ENCODE measurements at places on chromosomes 4 and X. TPM values are rescaled to one million over a fixed set of nuclear protein-coding genes. Genes with fewer than 3 reads are reported as not detected.

- no peak overlapping the region for H3K27ac ChIP-seq
Measured at GRCh38 chr4:25103418-25103817, 56.8 kb downstream of the SEPSECS start.

Gene ARMCX1
- total RNA-seq, result 21.7 TPM

DNA sequence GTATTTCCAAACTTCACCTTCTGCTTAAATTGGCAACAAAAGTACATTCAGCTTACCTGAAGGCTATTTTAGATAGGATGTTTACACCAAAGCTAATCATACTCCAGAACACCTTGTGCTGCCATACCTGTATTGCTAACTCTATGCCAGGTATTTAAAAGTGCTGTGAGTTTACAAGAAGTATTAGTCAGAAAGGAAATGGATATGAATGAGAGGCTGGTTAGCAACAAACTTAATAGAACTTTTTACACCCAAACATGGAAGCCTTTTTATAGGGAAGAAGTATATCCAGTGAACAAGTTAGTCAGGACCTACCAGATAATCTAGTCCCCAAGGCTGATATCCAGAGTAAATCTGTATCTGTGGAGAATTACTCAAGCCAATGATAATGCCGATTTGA, 131.2 kb upstream of the SPRY1 start:
- no peaks in the 10 kb centered on the region for H3K27me3 ChIP-seq
- H3K4me3 ChIP-seq, result no peak overlapping the region
- no peak for DNase-seq
- no peaks in the 10 kb centered on the region for H3K4me1 ChIP-seq
- no peaks in the 10 kb centered on the region for H3K36me3 ChIP-seq

Gene ARR3
- total RNA-seq, result not detected

Gene SOD3
- 198 TPM for total RNA-seq

Gene MSMO1
- 213 TPM for total RNA-seq

GRCh38 chr4:176927664-176928063, 134.9 kb upstream of the VEGFC start:
- H3K36me3 ChIP-seq, result no peaks in the 10 kb centered on the region
- no peaks in the 10 kb centered on the region for H3K4me1 ChIP-seq
- no peak overlapping the region for H3K4me3 ChIP-seq
- DNase-seq, result no peak
- H3K27ac ChIP-seq, result no peak overlapping the region

Gene ATP2B3
- not detected for total RNA-seq

Gene TCEAL3
- 20.1 TPM for total RNA-seq

GRCh38 chrX:150268839-150269355, 94.2 kb upstream of the MAMLD1 start:
- no peaks in the 10 kb centered on the region for H3K27me3 ChIP-seq
- H3K4me1 ChIP-seq, result no peaks in the 10 kb centered on the region
- no peak for DNase-seq
- no peak overlapping the region for H3K4me3 ChIP-seq
- no peaks in the 10 kb centered on the region for H3K36me3 ChIP-seq

Gene SCOC
- total RNA-seq, result 45.4 TPM

DNA sequence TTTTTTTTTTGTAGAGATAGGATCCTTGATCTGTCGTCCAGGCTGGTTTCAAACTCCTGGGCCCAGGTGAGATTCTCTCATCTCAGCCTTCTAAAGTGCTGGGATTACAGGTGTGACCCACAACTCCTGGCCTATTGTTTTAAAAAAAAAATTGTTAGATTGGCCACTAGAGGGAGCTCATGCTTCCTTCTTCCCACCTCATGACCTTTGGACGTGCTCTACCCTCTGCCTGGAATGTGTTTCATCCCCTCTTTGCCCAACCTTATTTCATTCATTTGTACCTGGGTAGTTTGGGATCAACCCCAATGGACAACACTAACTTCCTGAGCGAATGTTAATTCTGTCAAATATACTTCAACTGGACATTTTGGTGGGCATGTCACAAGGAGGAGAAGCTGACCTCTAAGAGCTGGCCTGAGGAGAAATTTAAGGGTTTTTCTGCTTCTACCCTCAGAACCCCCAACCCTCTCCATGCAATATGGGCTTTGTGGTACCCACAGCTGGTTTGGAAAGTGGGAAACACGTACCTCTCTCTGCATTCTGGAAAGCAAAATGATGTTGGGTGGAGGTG, 6.4 kb downstream of the PPEF2 start:
- DNase-seq, result no peak
- no peaks in the 10 kb centered on the region for H3K4me1 ChIP-seq
- H3K4me3 ChIP-seq, result no peak overlapping the region
- no peaks in the 10 kb centered on the region for H3K27me3 ChIP-seq
- no peaks in the 10 kb centered on the region for H3K36me3 ChIP-seq

DNA sequence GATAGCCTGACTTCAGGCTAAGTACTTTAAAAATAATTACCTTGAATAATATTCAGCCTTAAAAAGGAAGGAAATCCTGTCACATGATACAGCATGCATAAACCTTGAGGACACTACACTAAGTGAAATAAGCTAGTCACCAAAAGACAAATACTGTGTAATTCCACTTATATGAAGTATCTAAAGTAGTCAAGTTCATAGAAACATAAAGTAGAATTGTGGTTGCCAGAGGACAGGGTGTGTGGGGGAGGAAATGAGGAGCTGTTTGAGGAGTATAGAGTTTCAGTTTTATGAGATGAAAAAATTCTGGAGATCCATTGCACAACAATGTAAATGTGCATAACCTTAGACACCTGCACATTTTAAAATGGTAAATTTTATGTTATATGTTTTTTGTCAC, 5.6 kb upstream of the STPG2 start:
- H3K4me1 ChIP-seq, result no peaks in the 10 kb centered on the region
- H3K4me3 ChIP-seq, result no peak overlapping the region
- no peaks in the 10 kb centered on the region for H3K36me3 ChIP-seq

- no peaks in the 10 kb centered on the region for H3K27me3 ChIP-seq
- H3K4me1 ChIP-seq, result no peaks in the 10 kb centered on the region
- no peak for DNase-seq
- H3K36me3 ChIP-seq, result no peaks in the 10 kb centered on the region
- H3K27ac ChIP-seq, result no peak overlapping the region
Measured at GRCh38 chr4:62814510-62815047, 1594.7 kb downstream of the TECRL start.

- DNase-seq, result no peak
- no peaks in the 10 kb centered on the region for H3K36me3 ChIP-seq
- no peak overlapping the region for H3K4me3 ChIP-seq
- no peaks in the 10 kb centered on the region for H3K4me1 ChIP-seq
- no peak overlapping the region for H3K27ac ChIP-seq
Measured at GRCh38 chr4:148951346-148951745, 509.1 kb upstream of the NR3C2 start.

DNA sequence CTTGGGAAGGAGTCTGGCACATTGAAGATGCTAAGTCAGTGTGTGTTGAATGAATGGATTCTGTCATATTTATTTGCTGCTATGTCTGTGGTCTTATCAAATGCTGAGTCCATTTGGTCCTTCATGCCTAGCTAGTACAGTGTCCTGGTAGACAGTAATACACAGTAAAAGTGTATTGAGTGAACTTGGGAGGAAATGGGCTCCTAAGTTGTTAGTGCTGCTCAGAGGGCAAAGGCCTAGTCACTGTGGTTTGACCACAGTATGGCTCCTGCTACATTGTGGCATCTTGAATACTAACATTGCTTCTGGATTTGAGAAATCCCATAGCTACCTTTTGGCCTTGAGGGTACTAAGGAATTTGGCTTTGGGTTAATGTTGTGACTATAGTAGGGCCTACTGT, 33.9 kb downstream of the MTM1 start:
- no peak overlapping the region for H3K27ac ChIP-seq
- H3K27me3 ChIP-seq, result no peaks in the 10 kb centered on the region
- no peak for DNase-seq
- H3K4me1 ChIP-seq, result no peaks in the 10 kb centered on the region
- H3K4me3 ChIP-seq, result no peak overlapping the region

GRCh38 chrX:132488180-132488705, 595 bp downstream of the MBNL3 start:
- DNase-seq, result no peak
- peak overlapping the region; percentile 64 for H3K4me3 ChIP-seq
- no peaks in the 10 kb centered on the region for H3K27me3 ChIP-seq
- no peaks in the 10 kb centered on the region for H3K36me3 ChIP-seq

DNA sequence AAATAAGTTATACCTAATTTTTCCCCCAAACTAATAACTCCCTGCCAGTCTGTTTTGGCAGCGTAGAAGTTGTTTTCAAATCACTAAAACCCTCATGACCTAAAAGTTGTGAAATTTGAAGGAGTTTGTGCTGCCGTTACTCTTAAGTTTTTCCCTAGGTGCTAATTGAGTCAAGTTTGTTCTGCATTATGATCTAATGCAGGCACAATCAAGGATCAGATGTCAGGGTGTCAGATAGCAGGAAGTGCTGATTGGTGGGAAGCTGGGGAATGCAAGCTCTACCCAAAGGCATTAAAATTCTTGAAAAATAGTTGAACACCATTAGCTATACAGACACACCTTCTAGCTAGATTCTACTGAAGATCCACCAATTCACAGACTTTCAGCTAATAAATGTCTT, 51.9 kb downstream of the ARX start:
- no peak overlapping the region for H3K27ac ChIP-seq
- no peak overlapping the region for H3K4me3 ChIP-seq
- no peak for DNase-seq
- no peaks in the 10 kb centered on the region for H3K27me3 ChIP-seq

Measured in upper lobe of right lung (tissue), 1 donor.